ENCODE measurements at places on chromosomes 6 and 20. TPM values are rescaled to one million over a fixed set of nuclear protein-coding genes. Genes with fewer than 3 reads are reported as not detected.

DNA sequence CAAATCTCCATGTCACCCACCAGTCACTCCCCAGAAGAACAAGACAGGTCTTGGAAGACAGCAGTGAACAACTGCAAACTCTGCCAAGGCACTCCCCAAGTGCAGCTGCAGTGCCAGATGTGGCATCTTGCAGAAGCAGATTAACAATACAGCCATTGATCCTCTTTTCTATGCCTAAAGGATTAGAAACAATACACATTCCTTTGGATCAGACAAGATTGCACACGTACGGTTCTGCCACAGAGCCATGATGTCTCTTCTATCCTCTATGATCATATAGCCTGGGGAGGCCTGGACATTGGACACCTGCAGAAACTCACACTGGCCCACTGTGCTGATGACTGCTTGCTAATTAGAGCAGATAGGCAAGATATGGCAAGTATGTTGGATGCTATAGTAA lies 155.9 kb downstream of the MYLK4 start:
- ATAC-seq: no peak

DNA sequence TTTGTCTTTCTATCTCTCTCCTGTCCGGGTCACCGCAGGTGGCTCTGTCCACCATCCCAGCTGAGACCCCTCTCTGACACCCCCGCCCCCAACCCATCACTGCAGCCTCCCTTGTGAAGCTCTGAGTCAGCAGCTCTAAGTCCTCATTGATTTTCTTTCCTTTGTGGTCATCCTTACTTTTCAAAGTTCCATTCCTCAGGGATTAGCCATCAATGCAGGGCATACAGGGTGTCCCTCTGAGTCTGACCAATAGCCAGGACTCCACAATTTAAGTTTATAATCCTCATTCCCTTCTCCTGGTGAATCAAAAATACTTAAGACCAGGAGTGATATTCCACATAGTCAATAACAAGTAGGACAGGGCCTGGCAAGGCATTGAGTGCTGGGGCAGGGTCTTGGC lies 333.3 kb upstream of the CNR1 start:
- ATAC-seq: no peak

- no peak for ATAC-seq
These were observed 2.8 kb downstream of the CPNE1 start for GRCh38 chr20:35661908-35662307.

DNA sequence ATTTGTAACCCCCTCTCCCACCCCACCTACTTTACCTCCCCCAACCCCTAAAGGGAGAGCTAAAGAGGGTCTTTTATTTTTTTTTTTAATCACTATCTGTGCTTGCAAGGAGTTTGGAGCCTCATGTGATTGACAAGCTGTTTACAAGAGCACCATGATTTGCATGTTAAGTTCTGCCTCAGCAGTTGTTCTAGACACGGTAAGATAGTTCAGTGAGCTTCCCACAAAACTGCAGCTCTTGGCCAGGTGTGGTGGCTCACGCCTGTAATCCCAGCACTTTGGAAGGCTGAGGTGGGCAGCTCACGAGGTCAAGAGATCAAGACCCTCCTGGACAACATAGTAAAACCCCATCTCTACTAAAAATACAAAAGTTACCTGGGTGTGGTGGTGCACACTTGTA lies 5.0 kb upstream of the PXDC1 start:
- no peak for ATAC-seq

- no peak for ATAC-seq
These were observed 26.3 kb downstream of the WRNIP1 start for GRCh38 chr6:2791450-2791974.

GRCh38 chr6:42532038-42532669 lies 31.7 kb upstream of the UBR2 start:
- peak; percentile 73 for ATAC-seq

GRCh38 chr20:59322081-59322480 lies 21.7 kb downstream of the EDN3 start:
- ATAC-seq: no peak

- no peak for ATAC-seq
These were observed 109.1 kb downstream of the TOX2 start for GRCh38 chr20:44023515-44024371.

DNA sequence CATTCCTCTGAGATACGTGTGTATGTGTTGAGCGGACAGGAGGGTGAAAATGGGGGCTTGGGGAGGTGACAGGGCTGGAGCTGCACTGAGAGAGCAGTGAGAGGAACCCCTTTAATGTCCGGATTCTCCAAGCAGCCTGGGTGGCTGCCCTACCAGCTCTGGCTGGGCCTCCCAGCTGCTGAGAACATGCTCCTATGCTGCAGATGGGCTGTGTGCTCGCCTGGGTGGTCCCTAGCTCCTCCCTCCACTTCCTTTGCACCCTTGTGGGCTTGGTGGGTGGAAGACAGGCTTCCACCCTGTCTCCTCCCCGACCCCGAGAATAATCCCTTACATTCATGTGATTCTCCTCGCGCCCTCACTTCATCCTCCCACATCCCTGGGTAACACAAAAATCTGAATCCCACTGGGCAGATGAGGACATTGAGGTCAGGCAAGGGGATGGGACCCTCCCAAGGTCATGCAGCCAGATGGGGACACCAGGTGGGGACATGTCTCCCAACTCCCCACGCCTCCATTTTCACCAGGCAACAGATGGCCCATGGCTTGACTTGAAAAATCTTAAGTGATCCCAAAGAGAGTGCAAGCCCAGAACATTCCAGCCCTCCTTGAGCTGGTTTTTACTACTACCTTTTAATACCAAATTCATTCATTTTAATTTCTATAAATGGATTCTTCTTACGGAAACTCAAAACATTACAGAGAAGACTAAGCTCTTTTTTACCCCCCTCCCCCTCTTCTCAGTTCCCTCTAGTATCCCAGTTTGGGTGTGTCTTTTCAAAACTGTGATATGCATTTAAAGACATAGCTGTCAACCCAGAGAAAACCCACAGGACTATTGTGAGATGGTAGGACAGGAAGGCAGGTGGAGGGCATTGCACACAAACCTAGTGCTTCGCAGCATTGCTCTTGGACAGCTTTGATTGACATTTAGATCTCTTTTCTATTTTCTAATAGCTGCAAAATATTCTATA lies 5.0 kb upstream of the PDRG1 start:
- no peak for ATAC-seq

- no peak for ATAC-seq
These were observed 31.0 kb downstream of the OPRM1 start for GRCh38 chr6:154070041-154070440.

DNA sequence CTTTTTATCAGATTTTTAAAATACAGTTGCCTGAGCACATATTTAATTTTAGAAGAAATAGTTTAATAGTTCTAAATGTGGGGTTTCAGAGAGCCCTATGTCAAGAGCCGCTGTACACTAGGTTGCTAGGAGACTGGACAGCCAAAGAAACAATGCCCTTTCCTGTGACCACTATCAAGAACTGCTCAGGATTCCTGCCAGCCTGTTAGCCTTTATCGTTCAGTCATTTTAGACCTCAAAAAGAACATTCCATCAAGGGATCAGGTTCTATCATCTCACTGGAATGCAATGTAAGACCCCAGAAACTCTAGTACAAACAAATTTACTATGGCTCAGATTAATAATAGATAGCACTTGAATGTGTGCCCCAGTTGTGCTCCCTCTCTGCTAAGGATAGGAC lies 181.2 kb upstream of the CCN2 start:
- ATAC-seq: no peak

DNA sequence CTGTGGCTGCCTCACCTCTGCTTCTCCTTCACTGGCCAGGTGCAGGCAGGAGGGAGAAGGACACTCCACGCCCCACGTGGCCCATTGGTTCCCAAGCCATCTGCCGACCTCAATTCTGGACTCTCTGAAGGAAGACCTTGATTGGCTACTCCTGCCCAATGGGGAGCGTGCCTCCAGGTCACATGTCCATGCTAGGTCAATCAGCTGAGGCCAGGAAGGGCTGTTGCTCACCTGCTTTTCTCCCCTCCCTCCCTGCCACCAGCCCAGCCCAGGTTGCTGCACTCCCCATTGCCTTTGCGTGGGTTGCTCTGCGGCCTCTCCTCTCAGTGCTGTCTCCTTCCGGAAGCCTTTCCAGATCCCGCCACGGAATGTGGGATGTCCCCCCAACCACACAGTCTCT lies 21.9 kb upstream of the CDH4 start:
- ATAC-seq: no peak

DNA sequence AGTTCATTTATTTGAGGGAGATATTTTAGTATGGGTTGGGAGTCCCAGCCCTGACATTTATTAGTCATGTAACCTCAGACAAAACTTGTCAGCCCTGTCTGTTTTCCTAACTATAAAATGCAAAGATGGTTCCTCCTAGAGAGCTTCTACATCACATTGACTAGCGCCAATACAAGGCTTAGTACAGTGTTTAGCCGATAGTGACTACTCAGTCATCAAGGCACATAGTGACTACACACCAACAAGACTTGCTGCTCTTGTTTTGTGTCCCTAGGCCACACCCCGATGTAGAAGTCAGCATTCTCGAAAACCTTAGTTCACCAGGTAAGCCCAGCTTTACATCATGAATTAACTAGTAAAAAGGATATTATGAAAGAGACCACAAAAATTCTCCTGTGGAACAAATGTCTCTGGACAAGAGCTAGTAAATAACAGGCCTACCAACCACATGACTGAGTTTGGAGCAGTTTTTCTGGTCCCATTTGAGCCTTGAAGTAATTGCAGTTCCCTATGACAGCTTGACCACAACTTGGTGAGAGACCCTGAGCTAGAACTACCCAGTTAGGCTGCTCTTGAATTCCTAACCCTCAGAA lies 68.8 kb downstream of the PFDN4 start:
- no peak for ATAC-seq

DNA sequence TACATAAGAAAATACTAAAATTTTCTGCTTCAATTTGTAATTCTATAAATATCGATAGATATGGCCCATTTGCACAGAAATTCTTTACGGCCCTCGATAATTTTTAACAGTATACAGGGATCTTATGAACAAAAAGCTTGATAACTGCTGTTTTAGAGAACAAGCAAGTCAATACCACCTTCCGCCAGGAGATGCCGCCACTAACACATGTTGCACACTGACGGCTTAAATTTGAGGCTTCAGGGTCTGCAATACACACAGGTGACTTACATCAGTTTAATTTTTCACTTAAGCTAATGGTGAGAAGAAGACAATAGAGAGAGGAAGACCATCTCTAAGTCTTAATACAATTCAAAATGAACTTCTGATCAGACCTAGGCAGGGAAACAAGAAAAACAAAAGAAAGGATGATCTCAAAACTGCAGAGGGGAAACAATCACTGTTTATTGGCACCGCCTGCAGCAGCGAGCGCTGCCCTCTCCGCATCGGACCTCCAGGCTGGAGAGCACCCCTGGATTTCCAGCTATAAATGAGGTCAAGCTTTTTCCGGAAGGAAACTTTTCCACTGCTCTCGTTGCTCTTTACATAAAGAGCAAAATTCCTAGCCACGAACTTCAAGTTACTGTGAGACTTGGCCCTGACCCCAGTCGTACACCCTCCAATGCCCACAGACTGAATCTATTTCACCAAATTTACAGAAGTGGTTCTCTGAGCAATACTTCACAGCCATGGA lies 53.9 kb downstream of the OTOR start:
- no peak for ATAC-seq

DNA sequence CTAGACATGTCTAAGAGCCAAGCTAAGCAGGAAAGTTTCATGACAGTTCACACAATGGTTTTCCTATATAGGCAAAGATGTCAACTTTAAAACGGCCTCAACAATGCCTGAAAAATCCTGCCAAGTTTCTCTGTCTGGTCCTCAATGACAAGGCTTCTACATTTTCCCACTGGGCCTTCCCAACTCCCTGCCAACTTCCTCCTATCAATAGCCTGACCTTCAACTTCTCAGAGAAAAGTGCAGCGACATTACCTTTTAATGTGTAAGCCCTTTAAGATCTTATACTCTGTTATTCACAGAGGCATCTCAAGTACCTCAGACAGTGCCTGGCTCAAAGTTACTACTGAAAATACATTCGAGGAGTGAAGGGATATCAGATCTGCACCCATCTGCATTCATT lies 56.2 kb upstream of the BTBD3 start:
- no peak for ATAC-seq

DNA sequence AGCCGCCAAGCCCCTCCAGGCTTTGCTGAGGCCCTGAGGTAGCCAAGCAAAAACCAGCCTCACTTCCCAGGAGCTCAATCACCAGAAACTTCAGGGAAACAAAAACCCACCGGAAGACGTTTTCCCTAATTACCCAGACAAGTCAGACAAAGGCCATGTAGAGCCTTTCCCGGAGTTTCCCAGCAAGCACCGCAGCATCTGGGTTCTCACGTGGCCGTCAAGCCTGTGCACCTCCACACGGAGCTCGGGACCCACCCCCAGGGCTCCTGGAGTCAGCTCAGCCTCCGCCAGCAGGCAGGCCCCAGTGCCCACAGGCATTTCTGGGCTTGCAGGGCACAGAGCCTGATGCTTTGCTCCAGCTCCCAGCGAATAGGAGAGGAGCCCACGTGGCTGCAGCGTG lies 10.1 kb upstream of the MRGBP start:
- ATAC-seq: no peak

DNA sequence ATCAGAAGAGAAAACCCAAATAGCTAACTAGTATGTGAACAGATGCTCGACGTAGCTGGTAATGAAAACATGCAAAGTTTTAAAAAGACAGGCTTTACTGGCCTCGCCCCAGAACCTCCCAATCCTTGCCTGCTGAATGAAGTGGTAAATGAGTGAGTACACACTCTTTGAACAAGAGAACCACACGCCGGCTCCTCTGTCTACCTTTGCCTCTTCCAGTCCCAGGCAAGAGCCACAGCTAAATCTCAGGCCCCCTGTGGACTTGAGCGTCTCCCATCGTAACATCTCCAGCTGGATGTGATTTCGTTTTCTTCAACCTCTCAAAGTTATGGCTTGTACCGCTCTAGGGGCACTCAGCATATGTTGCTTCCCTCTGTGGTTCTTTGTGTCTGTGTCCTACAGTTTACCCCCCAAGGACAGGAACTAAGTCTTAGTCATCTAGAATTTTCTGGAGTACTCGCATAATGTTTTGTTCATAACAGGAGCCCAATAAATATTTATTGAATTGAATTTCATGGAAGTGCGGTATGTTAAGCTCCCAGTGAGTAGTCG lies 153.2 kb upstream of the TAB2 start:
- ATAC-seq: no peak

- no peak for ATAC-seq
These were observed 52.4 kb upstream of the PLN start for GRCh38 chr6:118495485-118496280.

DNA sequence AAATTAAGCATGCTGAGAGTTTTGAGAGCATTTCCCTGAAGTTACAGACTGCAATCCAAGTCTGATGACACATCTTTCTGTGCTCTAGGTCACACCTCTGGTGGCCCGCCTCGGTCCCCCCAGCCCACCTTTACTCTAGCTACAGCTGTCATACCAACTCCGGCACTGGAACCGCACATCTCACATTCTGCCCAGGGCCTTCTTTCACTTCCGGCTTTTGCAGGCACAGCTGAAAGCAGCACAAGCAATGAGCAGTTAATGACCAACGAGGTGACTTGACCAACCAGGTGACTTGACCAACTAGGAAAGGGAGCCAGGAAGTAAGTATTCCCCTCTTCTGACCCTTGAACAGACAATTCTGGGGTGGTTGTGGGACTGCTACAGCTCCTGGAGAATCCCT lies 88.6 kb upstream of the MOCS1 start:
- ATAC-seq: no peak

RARS2 gene
- 23.6 TPM for total RNA-seq

OPRM1 gene
- total RNA-seq: not detected

KCNQ5 gene
- 0.96 TPM for total RNA-seq

METTL24 gene
- total RNA-seq: 18.6 TPM

GJA10 gene
- total RNA-seq: not detected

INSM1 gene
- 0.15 TPM for total RNA-seq

Measured in gastroesophageal sphincter (tissue), 4 donors.